Kidney glomerular epithelial cell (primary cell): ENCODE measurements at places on chromosomes 13 and 19.
A peak's percentile ranks its signal among the peaks of the same experiment; 100 is the strongest.

DNA sequence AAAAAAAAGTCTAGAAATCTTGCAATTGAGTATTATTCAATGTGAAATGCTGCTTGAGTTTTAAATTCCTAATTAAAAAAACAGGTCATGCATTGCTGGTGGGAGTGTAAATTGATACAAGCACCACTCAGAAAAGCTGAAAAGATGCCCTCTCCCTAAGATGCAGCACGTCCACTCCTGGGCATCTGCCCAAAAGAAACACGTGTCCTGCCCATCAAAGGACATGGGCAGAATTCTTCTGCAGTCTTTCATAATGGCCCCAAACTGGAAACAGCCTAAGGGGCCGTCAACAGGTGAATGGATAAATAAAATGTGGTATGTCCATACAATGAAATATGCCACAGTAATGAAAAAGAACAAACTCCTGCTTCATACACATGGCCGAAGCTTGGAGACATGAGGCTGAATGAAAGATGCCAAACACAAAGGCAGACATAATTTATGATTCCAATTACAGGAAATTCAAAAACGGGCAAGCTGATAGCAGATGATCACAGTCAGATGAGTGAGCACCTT, 7.8 kb downstream of the POU2F2 start:
- DNase-seq, result no peak

GRCh38 chr19:46744005-46744691, 1.7 kb upstream of the FKRP start:
- DNase-seq, result no peak

DNA sequence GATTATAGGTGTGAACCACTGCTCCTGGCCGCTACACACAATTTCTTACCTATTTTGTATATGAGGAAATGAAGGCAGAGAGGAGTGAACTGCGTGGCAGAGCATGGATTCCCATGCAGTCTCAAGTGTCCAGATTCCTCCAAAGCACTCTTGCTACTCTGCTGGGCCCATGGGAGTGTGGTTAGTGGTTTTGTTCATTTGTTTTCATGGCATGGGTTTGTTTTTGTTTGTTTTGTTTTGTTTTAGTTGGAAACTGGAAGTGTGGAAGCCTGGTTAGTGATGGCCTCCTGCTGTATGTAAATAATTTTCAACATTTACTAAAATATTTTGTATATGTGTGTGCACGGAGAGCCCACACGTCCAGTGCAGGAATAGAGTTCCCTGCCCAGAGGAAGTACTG, 61.3 kb upstream of the LRCH1 start:
- no peak for DNase-seq

- DNase-seq, result no peak
Measured at GRCh38 chr13:30681843-30682242, 53.5 kb upstream of the ALOX5AP start.

DNA sequence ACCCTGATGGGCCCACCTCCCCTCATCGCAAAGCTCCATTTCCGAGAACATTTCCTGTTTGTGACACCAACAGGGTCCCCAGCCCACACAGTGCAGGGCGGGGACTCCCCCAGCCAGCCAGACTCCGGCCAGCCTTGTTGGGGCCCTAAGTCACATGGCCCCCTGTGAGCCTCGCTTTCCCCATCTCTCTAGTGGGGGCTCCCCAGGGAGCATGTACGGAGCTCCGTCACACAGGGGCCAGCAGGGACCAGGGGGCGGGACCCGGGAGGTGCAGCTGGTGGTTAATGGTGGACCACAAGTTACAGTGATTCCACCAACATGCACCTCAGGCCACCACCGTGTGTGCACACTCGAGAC, 1.7 kb downstream of the TBXA2R start:
- DNase-seq, result no peak

DNA sequence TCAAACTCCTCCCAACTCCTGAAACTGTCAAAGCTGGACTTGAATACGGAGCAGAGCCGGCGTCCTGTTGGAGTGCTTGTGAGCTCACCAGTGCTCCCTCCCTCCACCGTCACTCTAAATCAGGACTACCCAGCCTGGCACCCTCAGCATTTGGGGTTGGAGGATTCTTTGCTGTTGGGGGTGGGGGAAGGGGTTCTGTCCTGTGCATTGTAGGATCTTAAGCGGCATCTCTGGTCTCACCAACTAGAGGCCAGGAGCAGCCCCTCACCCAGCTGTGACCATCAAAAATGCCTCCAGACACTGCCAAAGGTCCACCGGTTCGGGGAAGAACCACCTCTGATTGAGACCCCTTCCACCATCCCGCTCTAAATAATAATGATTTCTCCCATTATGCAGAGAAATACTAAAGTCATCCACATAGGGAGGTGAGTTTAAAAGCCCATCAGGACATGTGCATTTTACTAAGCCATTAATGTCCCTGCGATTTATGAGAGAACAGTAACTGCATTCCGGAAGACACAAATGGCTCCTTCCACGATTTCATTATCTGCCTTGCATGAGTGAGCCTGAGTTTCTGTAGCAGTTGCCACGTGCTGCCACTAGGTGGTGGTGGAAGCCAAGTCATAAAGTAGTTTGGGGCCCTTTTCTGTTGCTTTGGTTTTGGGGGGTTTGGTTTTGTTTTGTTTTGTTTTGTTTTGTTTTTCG, 16.1 kb upstream of the USP29 start:
- peak; percentile 55 for DNase-seq

DNA sequence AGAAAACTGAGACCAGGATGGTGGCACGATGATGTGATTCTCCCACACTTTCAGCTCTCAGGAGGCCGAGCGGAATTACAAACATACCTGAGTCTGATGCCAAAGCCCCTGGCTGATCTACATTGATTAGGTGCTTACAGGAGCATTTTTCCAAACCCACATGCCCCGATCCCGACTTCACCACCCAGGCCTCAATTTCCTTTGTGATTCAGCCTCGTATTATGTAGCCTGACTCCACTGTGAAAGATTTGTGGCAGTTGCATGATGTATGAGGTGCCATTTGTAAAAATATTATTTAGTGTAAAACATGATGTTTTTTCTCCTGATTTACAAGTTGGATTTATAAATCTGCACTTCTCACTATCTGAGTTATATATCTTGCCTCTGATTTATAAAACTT, 118.0 kb downstream of the TSHZ3 start:
- DNase-seq, result no peak

GRCh38 chr19:55550321-55550650, 4.9 kb upstream of the SBK3 start:
- peak; percentile 22 for DNase-seq

DNA sequence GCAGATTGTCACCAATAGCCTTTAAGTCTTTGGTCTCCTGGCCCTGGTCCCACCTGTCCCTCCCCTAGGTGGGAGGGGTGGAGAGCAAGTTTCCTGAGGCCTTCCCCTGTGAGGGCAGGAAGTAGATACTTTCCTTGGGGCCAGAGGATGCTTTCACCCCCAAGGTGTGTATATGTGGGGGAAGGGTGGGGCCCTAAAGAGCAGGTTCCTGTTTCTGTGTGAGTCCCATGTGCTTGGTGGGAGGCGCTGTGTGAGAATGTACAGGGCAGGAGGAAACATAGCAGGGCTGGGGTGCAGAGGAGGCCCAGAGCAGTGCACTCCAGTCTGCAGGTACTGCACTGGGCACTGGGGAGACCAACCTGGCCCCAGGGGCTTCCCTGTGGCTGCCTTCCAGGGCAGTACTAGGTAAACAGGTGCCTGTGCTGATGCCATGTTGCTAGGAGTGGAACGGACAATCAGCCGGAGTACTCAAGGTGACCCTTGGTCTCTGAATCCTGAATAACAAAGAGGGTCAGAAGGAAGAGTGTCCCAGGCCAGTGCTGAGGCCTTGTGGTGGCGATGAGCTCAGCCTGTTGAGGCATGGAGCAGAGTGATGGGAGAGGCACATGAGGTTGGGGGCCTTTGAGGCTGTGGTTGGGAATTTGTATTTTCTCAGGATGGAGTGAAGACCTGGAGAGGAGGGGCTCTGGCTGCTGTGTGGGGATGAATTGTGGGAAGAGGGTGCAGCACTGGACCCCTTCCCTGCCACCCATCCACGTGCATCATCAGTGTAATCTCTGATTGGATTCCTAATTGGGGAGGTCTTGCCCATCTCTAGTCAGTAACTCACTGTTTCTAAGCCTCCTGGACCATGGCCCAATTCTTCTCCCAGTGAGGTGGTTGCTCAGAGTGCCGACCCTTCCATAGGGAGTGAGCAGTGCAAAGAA, 5.1 kb downstream of the EGLN2 start:
- DNase-seq, result no peak

GRCh38 chr13:21218351-21219035, 42.0 kb downstream of the MRPL57 start:
- DNase-seq, result no peak

- DNase-seq, result no peak
Measured at GRCh38 chr13:111061358-111062045, 53.6 kb upstream of the ARHGEF7 start.

GRCh38 chr13:89602655-89603054, 1744.8 kb upstream of the MIR17HG start:
- DNase-seq, result no peak

GRCh38 chr13:45406421-45406820, 11.8 kb downstream of the SLC25A30 start:
- no peak for DNase-seq

DNA sequence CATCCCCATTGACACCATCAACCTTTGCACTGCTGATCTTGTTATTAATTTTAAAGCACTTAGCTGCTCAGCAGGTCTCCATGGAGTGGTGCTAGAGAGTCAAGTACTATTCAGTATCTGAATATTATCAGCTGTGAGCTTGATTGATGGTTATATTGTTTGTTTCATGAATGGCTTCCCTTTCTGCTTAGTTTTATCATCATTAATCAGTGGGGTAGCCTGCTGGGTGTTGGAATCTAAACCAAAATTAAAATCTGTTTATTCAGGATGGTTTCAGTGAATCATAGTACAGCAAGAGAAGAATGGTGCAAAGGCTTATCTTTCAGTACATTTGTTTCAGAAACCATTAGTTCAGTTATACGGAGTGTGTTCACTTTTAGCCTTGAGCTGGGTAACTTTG, 42.5 kb upstream of the SCEL start:
- DNase-seq, result peak; percentile 37

GRCh38 chr13:91955546-91956355, 557.3 kb downstream of the GPC5 start:
- no peak for DNase-seq

DNA sequence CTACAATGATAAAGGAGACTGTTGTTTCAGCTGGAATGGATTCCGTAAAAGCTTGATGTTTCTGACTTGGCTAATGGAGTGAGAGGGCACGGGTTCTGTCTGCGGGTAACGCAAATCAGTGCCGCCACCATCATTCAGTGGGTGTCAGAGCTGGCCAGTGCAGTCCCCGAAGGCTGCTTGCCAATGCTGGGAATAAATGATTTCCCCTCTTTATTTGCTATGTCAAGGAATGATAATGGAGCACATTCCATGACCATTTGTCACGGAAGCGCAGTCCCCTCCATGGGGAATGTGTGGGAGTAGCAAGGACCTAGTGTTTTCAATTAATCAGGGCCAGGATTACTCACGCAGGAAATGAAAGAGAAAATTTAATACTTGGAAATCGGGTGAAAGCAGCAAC, 899.3 kb downstream of the UQCRFS1 start:
- DNase-seq, result peak; percentile 90

DNA sequence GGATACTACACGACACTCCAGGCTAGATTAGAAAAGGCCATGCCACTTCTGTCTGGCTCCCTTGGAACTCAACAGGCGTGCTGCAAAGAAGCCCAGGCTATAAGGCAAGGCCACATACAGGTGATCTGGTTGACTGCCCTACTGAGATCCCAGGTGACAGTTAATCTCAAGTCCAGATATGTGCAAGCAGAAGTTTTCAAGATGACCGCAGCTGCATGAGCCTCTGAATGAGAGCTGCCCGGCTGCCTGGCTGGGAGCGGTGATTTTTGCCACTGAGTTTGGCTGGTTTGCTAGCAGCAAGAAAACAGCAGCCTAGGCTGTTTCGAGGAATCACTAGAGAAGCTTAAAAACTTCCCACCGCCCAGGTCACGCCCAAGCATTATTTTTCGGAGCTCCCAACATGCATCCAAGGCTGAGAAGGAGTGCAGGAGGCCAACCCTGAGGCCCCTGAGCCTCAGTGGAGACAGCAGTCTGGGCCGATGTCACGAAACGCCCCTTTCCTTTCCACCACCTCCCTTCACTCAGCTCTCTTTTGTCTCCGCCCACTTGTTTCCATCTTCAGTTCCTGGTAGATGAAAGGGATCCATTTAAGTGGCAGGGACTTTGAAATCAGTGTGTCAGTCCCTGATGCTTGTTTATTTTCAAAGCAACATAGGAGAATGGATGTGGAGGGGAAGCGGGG, 14.0 kb upstream of the URI1 start:
- no peak for DNase-seq

DNA sequence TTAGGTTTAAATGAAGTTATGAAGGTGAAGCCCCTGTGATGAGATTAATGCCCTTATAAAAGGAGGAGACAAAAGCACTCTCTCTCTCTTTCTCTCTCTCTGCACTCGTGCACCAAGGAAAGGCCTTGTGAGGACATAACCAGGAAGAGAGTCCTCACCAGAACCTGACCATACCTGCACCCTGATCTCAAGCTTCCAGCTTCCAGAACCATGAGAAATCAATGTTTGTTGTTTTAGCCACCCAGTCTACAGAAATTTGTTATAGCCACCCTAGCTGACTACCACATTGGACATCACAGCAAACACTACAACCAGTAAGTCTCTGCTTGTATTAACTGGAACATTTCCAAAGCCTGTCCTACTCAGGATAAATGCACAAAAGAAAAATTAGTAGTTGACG, 34.7 kb upstream of the WDFY2 start:
- DNase-seq, result no peak

DNA sequence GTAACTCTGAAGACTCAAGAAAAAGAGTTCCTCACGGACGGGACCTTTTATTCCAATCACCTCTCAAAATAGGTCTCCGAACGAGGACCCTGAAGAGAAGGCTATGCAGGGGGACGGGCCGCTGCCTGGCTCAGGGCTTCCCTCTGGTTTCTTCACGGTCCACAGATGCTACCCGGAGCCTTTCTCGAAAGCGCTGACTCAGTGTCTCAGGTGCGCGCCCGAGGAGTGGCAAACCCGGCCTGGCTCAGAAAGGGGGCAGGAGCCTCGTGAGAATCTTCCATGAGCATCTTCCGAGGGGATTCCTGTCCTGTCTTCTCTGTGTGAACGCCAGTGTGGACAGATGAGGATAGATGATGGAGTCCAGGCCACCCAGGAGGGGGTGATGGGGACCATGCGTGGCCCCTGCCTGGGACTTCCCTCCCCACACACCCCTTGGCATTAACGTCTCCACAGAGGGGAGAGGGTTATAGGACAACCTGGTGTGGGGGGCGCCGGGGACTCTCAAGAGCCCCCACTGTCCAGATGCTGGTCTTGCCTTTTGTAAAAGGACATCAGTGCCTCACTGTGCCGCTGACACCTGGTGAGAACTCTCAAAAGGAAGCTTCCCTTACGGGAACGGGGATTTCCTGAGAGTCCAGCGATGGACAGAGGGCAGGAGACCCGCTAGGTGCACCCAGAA, 16.5 kb downstream of the LSM4 start:
- no peak for DNase-seq

DNA sequence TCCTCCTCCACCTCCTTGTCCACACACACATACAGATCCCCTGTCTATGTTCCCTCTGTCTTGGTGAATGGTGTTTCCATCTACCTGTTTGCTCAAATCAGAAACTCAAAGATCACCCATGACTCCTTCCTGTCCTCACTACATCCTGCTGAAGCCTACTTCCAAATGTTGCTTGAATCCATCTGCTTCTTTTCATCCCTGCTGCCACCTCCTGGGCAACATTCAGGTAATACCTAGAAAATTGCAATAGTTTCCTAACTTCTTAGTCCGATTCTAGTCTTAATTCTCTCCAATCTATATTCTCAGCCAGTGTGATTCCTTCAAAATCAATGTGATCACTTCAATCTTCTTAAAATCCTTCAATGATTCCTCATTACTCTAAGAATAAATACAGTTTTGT, 155.5 kb upstream of the STARD13 start:
- peak; percentile 39 for DNase-seq

- DNase-seq, result no peak
Measured at GRCh38 chr19:13691569-13692435, 72.5 kb upstream of the MRI1 start.
